ENCODE measurements at places on chromosomes 2 and 18.
A peak's percentile ranks its signal among the peaks of the same experiment; 100 is the strongest.

DNA sequence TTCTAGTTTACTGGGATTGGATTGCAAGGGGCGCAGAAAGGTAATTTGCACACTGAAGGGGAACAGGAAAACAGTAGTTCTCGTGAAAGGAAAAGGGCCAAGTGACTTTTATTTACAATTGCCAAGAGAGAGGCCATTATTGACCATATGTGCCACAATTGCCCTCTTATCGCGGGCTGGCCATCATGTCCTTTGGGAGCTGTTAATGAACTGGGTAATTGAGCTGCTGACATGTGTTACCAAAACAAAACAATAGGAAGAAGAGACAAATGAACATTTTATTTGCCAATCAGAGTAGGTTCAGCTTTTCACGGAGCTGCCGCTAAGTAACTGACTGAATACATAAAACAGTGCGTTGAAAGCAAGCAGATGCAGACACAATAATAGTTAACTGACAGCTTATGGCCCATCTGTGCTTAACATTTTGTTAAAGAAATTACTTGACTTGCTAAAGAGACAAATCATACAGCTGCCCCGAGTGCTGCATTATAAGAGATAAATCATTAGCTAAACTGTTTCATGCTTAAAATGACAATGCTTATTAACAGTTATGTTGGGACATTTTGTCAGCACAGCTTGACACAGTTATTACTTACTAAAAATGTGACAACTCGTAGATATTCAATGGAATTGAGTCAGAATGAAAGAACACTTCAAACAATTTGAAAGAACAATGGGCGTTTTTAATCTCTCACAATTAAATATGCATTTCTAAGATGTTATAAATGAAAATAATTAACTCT, 57.5 kb downstream of the PAX3 start:
- no peak overlapping the region for H3K27ac ChIP-seq
- peaks cover 47% of the 10 kb centered on the region for H3K27me3 ChIP-seq
- H3K4me3 ChIP-seq: no peak overlapping the region

DNA sequence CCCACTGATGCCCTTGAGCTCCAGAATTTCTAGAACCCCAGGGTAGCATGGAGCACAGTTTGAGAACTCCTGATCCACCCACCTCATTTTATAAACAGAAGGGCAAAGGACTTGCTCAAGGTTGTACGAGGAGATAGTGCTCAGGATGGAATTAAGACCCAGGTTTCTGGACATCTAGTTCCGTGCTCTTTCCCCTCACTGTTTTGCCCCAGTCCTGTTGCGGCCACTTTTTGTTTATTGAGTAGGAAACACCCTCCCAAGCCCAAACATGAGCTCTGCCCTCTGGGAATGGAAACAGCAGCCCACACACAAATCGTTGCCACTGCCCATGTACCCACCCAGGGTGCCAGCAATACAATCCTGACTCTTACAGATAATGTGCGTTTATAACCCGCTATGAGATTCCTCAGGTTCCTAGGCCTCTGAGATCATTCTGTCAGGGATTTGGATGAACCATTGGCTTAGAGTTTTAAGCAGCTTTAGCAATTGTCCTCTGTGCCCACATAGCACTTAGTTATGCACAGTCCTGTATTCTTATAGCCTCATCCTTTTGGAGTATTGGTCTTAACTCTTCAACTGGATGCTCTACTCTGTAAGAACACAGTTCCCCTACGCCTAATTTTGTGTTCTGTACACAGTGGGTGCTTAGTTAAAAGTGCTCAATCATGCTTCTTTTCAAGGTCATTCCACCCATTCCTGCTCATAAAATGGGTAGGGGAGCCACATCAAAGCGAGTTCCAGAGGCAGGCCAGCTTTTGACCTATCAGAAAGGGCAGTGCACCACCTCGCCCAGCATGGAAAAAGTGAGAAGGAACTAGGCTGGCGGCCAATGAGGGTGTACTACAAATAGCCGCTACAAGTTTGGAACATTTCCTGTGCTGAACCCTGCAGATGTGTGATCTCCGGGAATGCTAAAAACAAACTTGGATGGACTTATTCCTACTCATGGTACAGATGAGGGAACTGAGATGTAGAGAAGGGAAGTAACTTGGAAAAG, 60.3 kb upstream of the IGFBP2 start:
- H3K27ac ChIP-seq: peak overlapping the region; percentile 85
- H3K27me3 ChIP-seq: no peaks in the 10 kb centered on the region
- H3K4me3 ChIP-seq: no peak overlapping the region
- peaks cover 13% of the 10 kb centered on the region for H3K4me1 ChIP-seq
- no peaks in the 10 kb centered on the region for H3K36me3 ChIP-seq
- peak; percentile 94 for ATAC-seq

GRCh38 chr18:8839281-8839680, 133.9 kb downstream of the MTCL1 start:
- no peak overlapping the region for H3K27ac ChIP-seq
- no peaks in the 10 kb centered on the region for H3K4me1 ChIP-seq
- ATAC-seq: no peak
- H3K4me3 ChIP-seq: no peak overlapping the region

GRCh38 chr2:60317034-60317386, 236.4 kb downstream of the BCL11A start:
- no peak overlapping the region for H3K4me3 ChIP-seq
- no peaks in the 10 kb centered on the region for H3K36me3 ChIP-seq
- peaks cover 21% of the 10 kb centered on the region for H3K4me1 ChIP-seq
- no peak overlapping the region for H3K27ac ChIP-seq
- H3K27me3 ChIP-seq: peaks cover 7% of the 10 kb centered on the region

DNA sequence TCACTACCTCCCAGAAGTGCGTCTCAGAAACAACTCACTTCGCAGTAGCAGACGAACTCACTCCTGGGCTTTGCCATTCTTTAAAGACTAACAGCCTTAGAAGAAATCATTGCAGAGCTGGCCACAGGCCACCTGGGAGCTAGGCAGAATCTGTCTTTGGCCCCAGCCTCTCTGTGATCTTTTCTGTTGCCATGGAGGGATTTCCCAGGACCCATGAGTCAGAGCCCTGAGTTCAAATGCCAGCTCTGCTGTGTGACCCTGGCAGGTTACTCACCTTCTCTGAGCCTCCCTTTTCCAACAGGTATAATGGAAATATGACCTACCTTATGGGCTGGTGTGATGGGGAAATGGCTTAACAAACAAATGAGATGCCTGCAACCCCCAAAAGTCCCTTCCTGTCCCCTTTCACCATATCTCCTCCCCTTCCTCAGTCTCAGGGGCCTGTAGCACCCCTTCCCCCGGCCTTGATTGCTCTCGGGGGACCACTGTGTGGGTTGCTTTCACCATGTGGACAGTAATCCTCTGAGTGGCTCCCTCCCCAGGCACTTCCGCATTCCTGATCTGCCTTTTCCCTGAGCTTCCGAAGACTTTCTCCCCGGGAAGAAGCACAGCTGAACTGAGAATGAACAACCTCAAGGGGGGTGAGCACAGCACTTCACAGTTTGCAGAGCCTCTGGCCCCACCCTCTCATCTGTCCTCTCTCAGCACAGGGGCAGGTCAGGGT, 34.0 kb upstream of the SLC66A3 start:
- H3K36me3 ChIP-seq: no peaks in the 10 kb centered on the region
- no peak overlapping the region for H3K27ac ChIP-seq
- H3K27me3 ChIP-seq: peaks cover 33% of the 10 kb centered on the region
- H3K4me3 ChIP-seq: no peak overlapping the region
- ATAC-seq: no peak

DNA sequence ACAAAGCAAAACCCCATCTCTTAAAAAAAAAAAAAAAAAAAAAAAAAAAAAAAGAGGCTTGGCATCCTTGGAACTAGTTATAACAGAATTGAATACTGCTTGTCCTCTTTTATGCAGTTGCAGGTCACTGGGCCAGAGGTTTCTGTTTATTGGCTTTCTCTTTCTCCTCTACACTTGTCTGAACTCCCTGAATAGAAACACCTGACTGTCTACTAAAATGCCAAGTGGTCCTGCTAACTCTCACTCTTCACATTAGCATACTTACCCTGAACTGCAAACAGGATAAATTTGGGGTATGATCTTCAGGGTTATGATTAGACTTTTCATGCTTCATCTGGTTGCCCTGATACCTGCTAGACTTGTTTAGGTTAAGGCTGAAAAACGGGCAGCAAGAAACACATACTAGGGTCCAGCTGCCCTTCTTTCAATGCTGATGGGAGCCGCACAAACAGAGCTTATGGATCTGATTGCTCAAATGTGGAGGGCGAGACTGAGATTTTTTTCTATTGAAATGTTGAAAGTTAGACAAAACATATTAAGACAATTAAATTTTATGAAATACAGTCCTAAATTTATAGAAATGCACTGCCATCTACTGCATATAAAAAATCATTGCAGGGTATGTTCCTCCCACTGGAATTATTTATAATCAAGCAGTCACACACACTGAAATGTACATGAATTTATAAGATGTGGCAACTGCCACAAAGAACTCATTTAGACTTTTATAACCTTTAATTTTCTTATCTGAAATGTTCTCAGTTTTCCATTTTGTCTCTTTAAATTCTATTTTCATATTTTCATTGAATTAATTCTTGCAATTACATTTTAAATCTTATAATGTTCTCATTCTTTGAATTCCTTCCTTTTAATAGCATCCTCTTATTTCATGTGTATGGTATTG, 40.8 kb downstream of the GTF3C3 start:
- ATAC-seq: no peak
- H3K4me1 ChIP-seq: no peaks in the 10 kb centered on the region
- H3K27ac ChIP-seq: no peak overlapping the region
- H3K4me3 ChIP-seq: no peak overlapping the region
- H3K27me3 ChIP-seq: no peaks in the 10 kb centered on the region

DNA sequence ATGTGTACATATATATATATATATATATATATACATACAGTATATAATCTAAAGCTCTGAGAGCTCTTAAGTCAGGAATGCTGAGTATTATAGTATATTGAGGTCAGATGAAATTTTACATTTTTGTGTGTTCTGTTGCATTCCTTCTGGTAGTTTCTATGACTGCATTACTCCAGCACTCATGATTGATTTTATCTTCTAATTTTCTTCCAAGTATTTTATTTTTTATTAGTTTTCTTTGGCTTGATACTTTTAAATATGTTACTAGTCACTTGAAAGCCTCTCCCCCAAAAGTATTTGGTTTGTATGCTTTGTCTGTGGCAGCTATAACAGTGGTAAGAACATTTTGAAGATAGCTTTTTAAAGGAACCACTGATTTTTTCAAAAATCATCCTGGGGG, 25.0 kb downstream of the METTL21A start:
- H3K4me3 ChIP-seq: no peak overlapping the region
- no peak for ATAC-seq
- no peaks in the 10 kb centered on the region for H3K4me1 ChIP-seq
- no peak overlapping the region for H3K27ac ChIP-seq

DNA sequence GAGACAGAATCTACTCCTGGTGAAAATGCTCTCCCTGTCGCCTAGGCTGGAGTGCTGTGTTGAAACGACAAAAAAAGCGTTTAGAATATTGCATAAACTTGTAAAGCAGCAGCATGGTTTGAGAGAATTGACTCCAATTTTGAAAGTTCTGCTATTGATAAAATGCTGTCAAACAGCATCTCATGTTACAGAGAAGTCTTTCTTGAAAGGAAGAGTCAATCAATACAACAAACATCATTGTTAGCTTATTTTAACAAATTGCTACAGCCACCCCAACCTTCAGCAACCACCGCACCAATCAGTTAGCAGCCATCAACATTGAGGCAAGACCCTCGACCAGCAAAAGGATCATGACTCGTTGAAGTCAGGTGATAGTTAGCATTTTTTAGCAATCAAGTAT, 6.9 kb downstream of the C2orf76 start:
- ATAC-seq: no peak
- no peaks in the 10 kb centered on the region for H3K36me3 ChIP-seq
- peaks cover 7% of the 10 kb centered on the region for H3K4me1 ChIP-seq
- no peaks in the 10 kb centered on the region for H3K27me3 ChIP-seq

DNA sequence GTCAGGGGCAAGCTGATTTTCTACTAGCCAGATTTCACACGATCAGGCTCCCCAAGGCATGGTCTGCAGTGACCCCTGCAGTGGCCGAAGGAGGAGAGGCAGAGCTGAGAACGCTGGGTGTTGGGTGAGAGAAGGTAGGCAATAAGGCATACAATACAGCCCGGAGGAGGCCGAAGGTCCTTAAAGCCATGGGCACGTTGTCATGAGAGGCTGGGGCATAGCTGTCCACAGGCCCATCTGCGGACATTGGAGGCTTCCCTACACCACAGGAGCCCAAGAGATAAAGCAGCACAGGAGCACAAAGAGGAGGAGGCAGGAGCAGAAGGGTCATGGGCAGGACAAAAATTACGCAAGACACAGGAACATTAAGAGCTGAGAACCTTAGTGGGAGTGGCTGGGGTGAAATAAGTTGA, 16.7 kb upstream of the BZW1 start:
- peak overlapping the region; percentile 25 for H3K27ac ChIP-seq
- peak; percentile 80 for ATAC-seq
- no peak overlapping the region for H3K4me3 ChIP-seq
- H3K4me1 ChIP-seq: no peaks in the 10 kb centered on the region
- no peaks in the 10 kb centered on the region for H3K36me3 ChIP-seq

DNA sequence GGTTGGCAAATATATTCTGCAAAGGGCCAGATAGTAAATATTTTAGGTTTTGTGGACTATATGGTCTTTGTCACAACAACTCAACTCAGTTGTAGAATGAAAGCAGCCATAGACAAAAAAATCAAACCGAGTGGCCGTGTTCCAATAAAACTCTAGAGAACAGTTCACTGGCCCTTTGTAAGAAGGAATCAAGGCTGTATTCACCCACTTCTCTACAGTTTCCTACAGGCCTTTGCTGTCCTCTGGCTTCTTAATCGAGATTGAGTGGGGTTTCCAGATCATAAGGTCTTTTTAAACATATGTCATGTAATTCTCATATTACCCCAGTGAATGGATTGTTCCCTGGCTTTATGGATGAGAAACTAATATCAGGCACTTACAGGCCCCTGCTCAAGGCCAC, 448.9 kb upstream of the ETAA1 start:
- H3K27ac ChIP-seq: no peak overlapping the region
- ATAC-seq: no peak
- no peaks in the 10 kb centered on the region for H3K27me3 ChIP-seq
- H3K4me1 ChIP-seq: no peaks in the 10 kb centered on the region
- H3K36me3 ChIP-seq: no peaks in the 10 kb centered on the region
- H3K4me3 ChIP-seq: no peak overlapping the region

Data from gastroesophageal sphincter (tissue), 4 donors.